ENCODE measurements at places on chromosomes 7 and 10.

DNA sequence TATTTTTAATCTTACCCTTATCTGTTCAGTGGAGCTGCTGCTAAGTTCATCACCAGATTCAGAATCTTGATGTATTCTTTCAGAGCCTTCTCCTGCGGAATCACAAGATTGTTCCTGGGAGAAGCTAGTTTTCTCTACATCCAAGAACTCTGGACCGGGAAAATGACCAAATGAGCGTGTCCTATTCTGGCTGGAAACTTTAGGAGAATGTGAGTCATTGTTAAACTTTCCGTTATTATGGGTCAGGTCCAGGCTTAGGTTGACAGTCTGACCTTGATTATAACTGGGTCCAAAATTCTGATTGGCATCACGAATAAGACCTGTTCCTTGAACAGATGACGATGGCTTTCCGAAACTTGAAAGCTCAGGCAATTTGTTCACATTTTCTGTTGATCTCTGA, 20.5 kb downstream of the ARHGAP12 start:
- DNase-seq, result no peak

- no peak for DNase-seq
Measured at GRCh38 chr10:46017733-46018132, 12.7 kb downstream of the NCOA4 start.

- no peak for DNase-seq
Measured at GRCh38 chr10:128868481-128868880, 598.6 kb upstream of the MGMT start.

DNA sequence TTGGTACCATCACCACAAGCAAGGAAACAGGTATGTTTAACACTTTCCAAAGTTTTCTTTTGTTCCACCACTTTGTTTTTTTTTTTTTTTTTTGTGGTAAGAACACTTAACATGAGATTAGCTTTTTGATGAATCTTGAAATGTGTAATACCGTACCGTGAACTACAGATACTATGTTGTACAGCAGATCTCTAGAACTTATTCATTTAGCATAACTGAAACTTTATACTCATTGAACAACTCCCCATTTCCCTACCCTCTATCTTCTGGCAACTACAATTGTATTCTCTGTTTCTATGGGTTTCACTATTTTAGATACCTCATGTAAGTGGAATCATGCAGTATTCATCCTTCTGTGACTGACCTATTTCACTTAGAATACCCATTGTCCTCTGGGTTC, 162.7 kb upstream of the ITGB1 start:
- no peak for DNase-seq

DNA sequence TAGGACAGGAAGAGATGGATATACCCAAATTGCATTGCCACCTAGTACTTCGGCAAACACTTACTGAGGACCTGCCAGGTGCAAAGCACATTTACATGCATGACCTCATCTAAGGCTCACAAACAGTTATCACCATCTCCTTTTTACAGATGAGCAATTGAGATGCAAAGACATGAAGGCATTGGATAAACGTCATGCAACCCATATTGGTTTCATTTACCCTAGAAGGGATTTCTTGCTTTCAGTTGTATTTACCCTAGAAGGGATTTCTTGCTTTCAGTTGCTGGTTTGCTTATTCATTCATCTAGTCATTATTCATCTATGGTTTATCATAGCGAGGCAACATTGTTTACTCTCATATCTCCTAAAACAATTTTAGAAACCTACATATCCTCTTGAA, 52.2 kb downstream of the STEAP1B start:
- no peak for DNase-seq

DNA sequence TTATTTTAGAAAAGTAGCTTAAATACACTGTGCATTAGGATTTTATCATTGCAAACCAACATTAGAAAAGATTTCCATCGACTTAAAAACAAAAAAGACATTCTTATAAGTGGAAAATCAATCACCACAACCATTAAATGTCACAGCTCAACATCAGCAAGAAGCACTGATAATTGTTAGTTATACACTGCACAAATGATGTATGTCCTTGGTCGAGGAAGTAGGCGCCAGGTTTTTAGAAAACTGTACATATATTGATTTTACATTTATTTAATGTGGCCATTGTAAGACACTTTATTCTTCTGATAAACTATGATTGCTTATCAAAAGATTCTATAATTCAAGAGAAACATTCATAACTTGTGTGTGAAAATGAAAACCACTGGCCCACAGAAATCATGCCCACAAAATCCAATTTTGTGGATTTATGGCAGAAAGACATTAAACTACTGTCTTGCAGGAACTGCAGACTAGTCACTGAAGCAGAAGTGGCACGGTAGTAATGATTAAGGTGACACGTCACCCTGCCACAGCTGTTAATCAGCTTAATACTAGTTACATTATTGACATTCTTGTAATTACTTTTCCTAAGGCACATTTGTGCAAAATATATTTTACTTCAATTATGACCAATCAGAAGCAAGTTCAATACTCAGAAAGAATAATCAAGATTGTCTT, 79.4 kb downstream of the VPS41 start:
- DNase-seq, result no peak

DNA sequence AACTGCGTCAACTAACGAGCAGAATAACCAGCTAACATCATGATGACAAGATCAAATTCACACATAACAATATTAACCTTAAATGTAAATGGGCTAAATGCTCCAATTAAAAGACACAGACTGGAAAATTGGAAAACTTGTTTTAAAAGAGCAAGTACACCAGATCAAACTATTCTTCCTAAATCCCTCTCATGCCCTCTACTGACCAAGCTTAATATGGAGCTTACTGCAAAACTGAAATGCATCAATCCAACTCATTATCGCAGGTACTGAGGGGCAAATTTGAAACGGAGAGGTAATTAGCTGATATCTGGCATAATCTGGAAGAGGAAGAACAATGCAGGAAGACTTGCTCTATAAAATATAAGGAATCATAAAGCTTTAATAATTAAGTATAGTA, 1223.8 kb downstream of the NXPH1 start:
- no peak for DNase-seq

DNA sequence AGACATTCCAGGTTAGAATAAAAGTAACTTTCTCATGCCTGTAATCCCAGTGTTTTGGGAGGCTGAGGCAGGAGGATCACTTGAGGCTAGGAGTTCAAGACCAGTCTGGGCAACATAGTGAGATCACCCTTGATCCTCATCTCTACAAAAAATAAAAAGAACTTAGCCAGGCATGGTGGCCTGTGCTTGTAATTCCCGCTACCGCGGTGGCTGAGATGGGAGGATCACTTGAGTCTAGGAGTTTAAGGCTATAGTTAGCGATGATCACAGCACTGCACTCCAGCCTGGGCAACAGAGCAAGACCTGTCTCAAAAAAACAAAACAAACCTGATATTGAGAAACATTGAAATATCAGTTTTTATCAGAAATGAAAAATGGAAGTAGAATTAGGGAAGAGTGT, 4.6 kb downstream of the TET1 start:
- no peak for DNase-seq

- no peak for DNase-seq
Measured at GRCh38 chr10:44234483-44234875, 150.4 kb downstream of the CXCL12 start.

- DNase-seq, result no peak
Measured at GRCh38 chr10:94065362-94065761, 71.6 kb downstream of the PLCE1 start.

DNA sequence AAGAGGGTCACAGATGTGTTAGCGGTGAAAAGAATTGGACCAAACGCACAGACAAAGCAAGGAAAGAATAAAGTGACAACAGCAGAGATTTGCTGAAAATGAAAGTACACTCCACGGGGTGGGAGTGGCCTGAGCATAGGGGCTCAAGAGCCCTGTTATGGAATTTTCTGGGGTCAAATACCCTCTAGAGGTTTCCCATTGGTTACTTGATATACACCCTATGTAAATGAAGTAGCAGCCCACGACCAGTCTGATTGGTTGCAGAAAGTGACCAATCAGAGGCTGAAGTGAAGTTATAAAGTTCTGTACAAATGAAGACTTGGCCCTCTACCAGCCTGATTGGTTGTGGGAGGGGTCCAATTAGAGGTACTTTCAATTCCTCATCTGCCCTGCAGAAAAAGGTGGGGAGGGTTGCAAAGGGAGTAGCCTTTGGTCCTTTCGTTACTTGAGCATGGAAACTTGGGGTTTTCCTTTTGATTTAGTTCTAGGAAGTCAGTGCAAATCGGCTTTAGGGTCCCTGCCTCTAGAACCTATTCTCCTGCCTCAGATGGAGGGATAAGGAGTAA, 125.6 kb upstream of the PRPS1L1 start:
- DNase-seq, result no peak

- DNase-seq, result peak; percentile 46
Measured at GRCh38 chr10:3886641-3887251, 101.7 kb upstream of the KLF6 start.

DNA sequence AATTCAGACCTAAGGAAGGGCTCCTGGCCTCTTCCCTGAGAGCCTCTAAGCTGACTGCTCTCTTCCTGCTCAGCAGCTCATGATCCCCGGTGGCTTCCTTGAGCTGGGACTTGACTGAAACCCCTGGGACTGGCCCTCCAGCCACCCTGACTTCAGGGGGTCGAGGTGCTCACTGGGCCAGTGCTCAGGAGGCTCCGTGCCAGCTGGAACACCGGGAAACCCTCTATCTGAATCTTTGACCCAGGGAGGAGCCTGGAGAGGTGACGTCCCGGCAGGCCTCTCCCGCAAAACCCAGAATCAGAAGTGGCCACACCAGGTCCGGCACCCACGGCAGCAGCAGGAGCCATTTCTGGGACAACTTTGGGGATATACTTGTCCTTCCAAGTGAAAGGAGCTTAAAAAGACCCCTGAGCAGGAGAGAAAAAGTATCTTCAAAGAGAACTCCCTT, 110.7 kb downstream of the WDR37 start:
- DNase-seq, result no peak

DNA sequence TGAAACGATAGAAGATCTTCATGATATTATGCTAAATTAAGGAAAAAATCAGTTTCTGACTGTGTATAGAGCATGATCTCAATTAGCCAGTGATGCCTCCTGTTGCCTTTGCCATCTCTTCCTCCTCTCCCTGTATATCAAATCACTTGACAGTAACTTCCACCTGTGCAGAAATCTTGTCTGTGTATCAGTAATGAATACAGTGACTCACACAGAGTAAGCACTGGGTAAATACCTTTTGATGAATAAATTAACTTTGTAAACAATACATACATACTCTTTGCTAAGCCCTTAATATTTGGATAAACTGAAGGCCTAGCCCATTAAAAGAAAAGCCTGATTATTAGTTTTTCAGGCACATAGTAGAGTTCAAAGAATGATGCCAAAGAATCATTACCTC, 610.6 kb upstream of the NRP1 start:
- DNase-seq, result no peak

- no peak for DNase-seq
Measured at GRCh38 chr7:16354573-16354972, 66.8 kb downstream of the CRPPA start.

DNA sequence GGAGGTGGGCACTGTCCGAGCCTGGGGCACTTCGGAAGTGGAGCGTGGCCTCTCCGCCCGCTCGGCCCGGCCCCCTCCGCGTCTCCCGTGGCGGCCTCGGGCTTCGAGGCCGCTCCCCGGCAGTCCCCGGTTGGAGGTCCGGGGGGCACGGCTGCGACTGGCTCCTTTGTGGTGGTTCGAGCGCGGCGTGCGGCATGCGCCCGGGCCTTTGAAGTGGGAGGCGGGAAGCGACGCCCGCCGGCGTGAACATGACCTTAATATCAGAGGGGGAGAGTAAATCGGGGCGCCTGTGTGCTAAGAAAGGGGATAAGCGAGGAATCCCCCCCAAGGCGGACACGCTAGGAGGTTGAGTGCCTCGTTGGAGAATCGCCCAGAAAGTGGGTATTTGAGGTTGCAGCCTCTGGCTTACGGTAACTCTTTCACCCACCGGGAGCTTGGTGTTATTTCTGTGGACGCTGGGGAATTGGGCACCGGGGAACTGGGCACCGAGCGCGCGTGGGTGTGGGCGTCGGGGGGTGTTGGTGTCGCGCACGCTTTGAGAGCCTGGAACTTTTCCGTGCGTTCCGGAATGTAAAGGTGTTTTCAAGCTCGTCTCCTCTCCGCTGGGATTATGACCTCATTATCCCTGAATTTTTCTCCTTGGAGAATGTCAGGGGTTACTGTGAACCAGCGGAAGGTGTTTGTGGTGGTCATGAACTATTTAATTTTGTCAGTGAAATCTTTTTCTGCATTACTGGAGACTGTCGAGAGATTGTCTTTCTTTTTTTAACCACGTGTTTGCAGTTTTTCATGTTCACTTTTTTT, 660 bp downstream of the SUV39H2 start:
- DNase-seq, result peak; percentile 22

- DNase-seq, result no peak
Measured at GRCh38 chr7:149286811-149287400, 24.9 kb downstream of the ZNF783 start.
